Sciatic nerve (tissue), 2 donors: ENCODE measurements at places on chromosomes 5 and 9. TPM values are rescaled to one million over a fixed set of nuclear protein-coding genes. Genes with fewer than 3 reads are reported as not detected.

The MYMK gene
- total RNA-seq, result not detected

The IFNA21 gene
- not detected for total RNA-seq

The MEIKIN gene
- total RNA-seq, result not detected

The MOCS2 gene
- total RNA-seq, result 41.4 TPM

GRCh38 chr9:127452691-127453090 is 1.4 kb downstream of the LRSAM1 start:
- no peak for DNase-seq

GRCh38 chr5:36059571-36060419 is 6.9 kb downstream of the UGT3A2 start:
- DNase-seq, result no peak
